ENCODE measurements at places on chromosomes 6 and 20.

- no peak for DNase-seq
These were observed 12.0 kb downstream of the DEFB114 start for GRCh38 chr6:49951926-49952325.

GRCh38 chr20:36658300-36658699, 12.3 kb upstream of the SLA2 start:
- DNase-seq, result no peak

GRCh38 chr6:129033581-129033980, 150.6 kb downstream of the LAMA2 start:
- no peak for DNase-seq

GRCh38 chr6:30754631-30755030, 10.3 kb upstream of the IER3 start:
- DNase-seq, result no peak

DNA sequence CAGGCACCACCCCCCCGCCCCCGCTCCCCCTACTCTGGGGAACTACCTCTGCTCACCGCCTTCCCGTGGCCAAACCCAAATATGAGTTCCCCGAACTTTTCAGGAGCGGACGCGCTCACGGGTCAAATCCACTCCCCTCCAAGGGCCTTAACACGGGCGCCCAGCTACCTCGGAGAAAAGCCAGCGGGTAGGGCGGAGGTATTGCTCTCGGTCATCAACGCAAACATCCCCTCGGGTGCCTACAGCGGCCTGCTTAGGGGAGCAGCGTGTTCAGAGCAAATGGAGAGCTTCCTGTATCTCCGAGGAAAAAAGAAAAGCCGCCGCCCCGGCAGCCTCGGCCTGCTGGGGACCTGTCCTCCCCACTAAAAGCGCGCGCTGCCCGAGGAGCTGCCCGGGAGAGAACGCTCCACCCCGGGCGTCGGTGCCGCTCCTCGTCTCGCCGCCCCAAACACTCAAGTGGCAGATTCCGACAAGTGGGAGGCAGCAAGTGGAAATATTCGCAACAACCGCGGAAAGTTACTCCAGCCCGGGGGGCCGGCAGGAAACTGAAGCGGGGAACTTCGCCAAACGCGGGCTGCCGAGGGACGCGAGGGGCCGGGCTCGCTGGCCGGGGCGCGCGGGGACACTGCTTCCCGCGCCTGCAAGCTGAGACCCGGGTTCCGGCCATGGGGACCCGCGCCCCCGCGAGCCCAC, 699 bp downstream of the PTPRT start:
- no peak for DNase-seq

- no peak for DNase-seq
These were observed 10.8 kb downstream of the SLC4A11 start for GRCh38 chr20:3227936-3228749.

Data from brain microvascular endothelial cell (primary cell).